ENCODE measurements at places on chromosomes 6 and 20.

DNA sequence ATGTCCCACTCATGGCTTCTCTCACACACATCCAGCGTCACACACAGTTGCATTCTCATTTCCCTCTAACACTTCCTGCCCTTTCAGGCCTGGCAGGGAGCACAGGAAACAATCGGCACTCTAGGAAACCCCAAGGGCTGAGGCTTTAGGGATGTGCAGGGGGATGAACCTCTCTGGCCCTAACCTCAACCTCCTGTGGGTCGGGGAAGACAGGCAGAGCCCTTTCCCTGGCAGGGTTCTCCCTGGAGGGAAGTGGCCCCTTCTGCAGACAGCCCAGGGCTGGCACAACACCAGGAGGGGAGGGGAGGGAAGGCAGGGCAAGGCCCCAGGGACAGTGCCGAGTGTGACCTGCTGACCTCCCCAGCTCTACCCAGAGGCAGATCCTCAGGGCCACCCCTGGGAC, 2.7 kb downstream of the TEAD3 start:
- no peak for DNase-seq

GRCh38 chr20:41424546-41424945, 57.9 kb upstream of the EMILIN3 start:
- no peak for DNase-seq

DNA sequence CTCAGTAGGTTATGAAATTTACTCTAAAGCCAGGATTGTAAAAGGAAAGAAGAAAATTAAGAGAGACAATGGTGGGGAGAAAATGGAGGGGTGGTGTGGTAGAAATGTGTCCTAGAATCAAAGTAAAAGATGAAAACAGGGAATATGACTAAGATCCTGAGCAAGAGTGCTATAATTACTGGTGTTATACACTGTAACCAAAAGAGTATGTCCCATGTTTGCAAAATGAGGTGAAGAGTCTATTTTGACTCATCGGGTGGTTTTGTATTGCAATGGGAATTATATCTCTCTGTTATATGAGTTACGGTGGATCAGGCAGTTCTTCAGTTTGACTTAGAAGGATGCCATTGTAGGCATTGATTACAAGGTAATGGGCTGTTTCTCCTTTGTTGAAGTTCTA, 8.5 kb downstream of the L3MBTL3 start:
- no peak for DNase-seq

DNA sequence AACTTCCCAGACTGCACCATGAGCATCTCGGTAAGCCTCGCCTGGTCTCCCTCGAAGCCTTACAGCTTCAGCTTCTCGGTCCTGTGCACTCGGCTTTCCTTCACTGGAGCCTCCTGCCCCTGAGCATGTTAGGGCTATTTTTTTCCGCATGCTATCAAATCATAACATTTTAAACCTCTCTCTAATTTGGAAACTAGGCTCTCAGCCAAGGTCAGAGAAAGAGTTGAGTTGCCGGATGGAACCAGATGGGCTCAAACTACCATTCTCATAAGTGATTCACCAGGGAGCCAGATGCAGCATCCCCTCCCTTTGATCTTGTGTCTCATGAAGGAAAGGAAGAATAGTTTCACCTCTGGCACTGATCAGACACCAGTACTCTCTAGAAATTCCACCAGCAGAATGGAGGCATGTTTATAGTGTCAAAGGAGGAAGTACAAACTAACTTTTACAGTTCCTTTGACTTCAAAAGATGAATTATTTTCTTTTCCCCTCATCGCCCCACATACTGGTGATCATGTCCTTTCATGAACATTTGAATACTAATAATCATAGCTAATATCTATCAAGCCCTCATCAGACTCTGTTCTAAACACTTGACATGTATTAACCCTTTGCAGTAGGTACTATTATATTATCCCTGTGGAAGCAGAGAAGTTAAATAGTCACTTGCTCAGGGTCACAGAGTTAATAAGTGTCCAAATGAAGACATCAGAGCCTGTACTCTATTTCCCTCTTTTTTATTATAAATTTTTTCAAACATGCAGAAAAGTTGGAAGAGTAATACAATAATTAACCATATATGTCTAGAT, 46.7 kb downstream of the MAP1LC3A start:
- DNase-seq: no peak

GRCh38 chr6:10954590-10955010, 67.7 kb downstream of the SYCP2L start:
- no peak for DNase-seq

- DNase-seq: no peak
Observed at GRCh38 chr20:63463400-63464288, 8.8 kb downstream of the KCNQ2 start.

All from activated T-helper 1 cell treated with anti-CD3 and anti-CD28 coated beads, Interleukin-2, amount 50 U/mL, for 16 hours (primary cell).